Posterior vena cava (tissue), 2 donors: ENCODE measurements at places on chromosomes 5 and 9.

GRCh38 chr5:180540050-180540694, 46.0 kb downstream of the CNOT6 start:
- no peak for DNase-seq

DNA sequence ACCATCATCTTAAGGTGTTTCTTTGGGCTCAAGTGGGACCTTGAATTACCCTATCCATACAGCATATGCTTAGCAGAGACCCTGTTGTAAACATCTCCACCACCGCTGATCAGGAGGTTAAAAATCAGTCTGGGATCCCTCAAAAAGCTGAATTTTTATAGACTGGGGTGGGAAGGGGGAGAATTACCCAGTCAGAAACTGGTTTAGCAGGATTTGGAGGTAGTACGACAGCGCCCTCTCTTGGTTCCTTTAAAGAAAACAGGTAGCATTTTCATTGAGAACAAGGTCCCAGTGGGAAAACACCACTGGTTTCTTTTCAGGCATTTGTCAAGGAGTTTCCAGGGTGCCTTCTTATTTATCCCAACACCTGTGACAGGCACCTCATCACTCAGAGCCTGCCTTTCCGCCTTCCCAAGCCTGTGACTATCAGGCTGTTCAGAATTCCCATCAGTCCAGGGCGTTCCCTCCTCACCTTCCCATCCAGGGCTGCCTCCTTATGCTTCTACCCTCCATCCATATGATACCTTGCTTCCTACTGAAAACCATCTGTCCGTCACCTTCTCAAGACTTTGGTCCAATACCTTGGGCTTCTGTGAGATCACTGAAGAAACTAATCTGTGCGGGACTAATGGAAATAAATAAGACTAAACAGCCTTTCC, 203.8 kb upstream of the RAI14 start:
- DNase-seq = no peak

- no peak for DNase-seq
Measured at GRCh38 chr5:145110834-145111233, 724.3 kb downstream of the PRELID2 start.

GRCh38 chr5:34811706-34812105, 27.3 kb upstream of the TTC23L start:
- no peak for DNase-seq

- no peak for DNase-seq
Measured at GRCh38 chr9:77807281-77807683, 159.2 kb upstream of the GNA14 start.
